ENCODE measurements at places on chromosomes 16 and 17. TPM values are rescaled to one million over a fixed set of nuclear protein-coding genes. Genes with fewer than 3 reads are reported as not detected.

Gene SBK1
- 19.2 TPM for total RNA-seq

Gene CEMP1
- 0.32 TPM for total RNA-seq

Gene HLF
- total RNA-seq: 1.5 TPM

Gene MYO15B
- 30.3 TPM for total RNA-seq

DNA sequence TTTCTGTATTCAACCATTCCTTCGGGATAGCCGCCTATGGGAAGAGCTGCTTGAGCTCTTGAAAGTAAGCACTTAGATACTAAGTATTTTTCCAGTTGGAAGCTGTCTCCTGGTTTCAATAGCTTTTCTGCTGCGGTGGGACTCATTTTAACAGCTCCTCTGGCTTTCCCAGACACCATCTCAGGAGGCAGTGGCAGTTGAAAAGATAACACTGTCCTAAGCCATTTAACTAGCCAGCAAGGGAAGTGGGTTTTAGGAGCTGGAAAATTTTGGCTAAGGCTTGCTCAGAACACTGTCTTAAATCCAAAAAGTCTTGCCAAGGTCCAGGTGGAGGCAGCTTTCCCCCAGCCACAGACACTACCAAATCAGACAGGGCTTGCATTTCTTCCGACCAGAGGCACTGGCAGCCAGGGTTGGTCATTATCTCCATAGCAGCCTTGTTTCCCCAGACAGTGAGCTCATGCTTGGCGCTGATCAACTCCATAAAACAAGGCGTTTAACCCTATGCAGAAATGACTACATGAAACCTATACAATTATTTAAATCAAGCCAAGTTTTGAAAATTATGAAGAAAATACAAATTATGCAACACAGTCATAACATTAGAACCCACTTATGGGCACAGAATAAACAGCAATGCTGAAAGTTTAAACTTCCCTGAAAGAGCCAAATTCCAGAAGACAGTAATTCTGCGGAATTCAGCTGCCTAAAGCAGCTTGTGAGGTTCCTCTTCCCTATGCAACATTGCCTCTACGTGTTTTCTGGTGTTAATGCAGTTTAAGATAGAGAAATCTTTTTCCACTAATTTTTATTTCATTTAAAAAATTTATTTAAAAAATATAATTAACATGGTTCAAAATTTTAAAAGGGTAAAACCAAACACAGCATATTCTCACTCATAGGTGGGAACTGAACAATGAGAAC lies 25.0 kb downstream of the GABARAPL2 start:
- DNase-seq: no peak

DNA sequence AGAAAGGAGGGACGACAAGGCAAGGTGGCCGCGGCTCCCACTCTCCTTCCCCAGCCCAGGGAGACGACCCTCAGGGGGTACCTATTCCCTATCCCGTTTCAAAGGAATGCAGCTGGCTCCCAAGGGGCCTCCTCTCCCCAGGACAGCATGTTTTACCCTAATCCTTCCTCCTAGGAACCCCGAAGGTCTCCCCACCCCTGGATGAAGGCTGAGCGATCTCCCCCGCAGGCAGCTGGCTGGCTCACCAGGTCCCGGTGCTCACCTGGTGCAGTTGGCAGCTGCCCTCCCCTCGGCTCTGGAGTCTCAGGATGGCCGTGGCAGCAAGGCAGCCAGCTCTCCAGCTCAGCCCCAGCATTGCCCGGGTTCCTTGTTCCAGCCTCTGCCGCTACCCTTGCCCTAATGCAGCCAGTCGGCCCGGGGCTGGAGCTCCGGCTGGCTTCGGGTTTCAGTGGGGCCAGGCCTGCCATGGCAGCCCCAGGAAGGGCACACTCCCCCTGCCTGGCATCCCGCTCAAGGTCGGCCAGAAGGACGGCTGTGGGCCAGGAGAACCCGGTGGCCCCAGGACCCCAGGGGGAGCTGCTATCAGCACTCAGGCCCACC lies 4.6 kb downstream of the CLUH start:
- DNase-seq: no peak

DNA sequence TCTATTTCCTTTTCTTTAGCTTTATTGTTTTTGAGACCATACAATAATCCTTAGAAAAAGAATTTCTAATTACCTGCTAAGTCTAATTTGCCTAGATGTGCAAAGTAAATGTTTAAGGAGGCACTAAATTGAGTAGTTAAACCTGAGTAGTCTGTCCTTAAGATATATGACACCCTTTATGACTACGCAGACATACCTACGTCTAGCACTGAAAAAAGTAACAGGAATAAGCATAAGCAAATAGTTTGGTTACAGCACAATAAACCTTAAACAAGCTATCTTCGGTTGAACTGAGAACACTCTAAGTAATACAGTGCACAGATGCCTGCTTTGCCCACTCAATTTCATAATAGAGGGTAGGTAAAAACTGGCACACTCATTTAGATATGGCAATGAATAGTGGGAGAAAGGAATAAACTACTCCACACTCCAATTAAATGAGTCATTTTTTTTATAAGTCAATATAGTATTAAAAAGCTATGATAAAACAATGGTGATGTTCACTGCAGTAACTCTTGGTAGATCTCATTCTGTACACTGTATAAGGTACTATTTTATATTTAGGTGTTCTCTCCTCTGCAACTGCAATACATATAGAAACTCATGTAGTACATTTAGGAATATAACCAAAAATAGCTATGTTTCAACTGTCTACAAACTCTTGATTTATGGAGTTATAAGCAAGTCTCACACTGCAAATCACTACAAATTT lies 19.7 kb upstream of the INTS2 start:
- DNase-seq: no peak

GRCh38 chr17:51132964-51133319 lies 12.3 kb upstream of the SPAG9 start:
- DNase-seq: no peak

GRCh38 chr16:84531671-84532111 lies 27.2 kb upstream of the MEAK7 start:
- DNase-seq: no peak

DNA sequence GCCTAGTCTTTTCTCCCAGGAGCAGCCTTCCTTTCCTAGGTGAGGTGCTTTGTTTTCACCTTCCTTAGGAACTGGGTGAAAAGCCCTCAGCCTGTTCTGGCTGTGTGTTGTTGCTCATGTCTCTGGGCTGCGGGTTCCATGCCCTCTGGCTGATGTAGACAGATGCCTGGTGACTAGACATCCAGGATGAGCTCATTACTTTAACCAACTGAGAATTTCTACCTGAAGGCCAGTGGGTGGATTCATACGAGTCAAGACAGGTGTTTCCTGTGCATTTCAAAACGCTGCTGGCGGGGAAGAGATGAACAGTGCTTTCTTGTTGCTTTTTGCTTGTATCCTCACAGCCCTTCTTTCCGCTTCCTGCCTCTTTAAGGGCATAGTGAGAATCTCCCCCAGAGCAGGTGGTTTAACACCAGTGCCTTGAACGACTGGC lies 22.3 kb downstream of the SAP30BP start:
- no peak for DNase-seq

Gene GAA
- total RNA-seq: 131 TPM

- no peak for DNase-seq
Measured at GRCh38 chr17:50037321-50038107, 18.4 kb upstream of the ITGA3 start.

DNA sequence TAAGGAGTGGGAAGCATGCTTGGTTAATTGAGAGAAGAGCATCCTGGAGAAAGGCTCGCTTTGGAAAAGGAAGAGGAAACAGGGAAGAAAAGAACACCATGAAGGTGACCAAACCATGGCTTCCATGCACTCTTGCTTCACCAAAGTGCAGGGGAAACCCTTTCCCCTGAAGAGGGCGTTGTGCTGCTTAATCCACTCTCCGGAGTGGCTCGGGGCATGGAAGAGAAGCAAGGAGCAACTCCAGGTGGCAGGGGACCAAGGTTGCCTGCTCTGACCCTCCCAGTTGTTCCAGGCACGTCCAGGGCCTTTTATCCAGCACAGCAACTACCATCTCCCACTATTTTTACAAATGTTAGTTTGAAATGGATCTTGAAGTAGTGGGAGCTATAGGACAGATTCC lies 108.1 kb downstream of the STX8 start:
- no peak for DNase-seq

DNA sequence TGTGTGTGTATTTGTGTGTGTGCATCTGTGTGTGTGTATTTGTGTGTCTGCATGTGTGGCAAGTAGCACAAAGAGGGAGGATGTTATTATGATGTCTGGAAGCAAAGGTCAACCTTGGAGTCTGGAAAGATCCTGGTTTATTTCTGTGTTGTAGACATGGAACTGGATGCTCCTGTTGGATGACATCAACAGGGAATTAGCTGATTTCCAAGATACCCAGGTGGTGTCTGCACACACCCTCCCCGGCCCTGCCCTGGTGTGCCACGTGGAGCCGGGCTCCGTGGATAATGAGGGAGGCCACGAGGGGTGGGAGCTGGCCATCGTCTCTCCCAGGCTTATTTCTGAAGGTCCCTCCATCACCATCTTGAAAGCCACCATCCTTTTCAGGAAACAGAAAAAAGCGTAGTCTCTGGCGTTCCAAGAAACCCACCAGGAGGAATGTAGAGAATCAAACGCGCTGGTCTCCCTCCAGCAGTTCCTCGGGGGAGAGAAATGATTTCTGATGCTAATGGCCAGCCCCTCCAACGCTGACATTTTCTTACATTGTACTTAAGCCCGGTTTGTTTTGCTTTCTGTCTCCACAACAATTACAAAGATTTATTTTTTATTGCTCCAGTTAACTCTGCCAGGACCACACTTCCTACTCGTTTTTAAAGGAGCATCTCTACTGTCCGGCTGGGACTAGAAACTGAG lies 93.3 kb downstream of the FOXL1 start:
- DNase-seq: no peak

Gene CCDC144A
- 0.20 TPM for total RNA-seq

GRCh38 chr17:77865112-77865611 lies 93.3 kb upstream of the TNRC6C start:
- DNase-seq: no peak

GRCh38 chr16:88867581-88868246 lies 1.3 kb upstream of the PABPN1L start:
- no peak for DNase-seq

- no peak for DNase-seq
Measured at GRCh38 chr16:4572715-4573114, 16.6 kb downstream of the C16orf96 start.

GRCh38 chr16:30352488-30353401 lies 2.4 kb downstream of the CD2BP2 start:
- no peak for DNase-seq

GRCh38 chr17:37283414-37283961 lies 92.3 kb upstream of the C17orf78 start:
- DNase-seq: no peak

Gene USP6
- 0.10 TPM for total RNA-seq

- peak; percentile 28 for DNase-seq
Measured at GRCh38 chr16:70253291-70254106, 1.8 kb upstream of the EXOSC6 start.

GRCh38 chr17:41308251-41308917 lies 725 bp downstream of the KRTAP16-1 start:
- DNase-seq: no peak

Gene LITAFD
- not detected for total RNA-seq

- no peak for DNase-seq
Measured at GRCh38 chr16:58733248-58733670, 857 bp downstream of the GOT2 start.

DNA sequence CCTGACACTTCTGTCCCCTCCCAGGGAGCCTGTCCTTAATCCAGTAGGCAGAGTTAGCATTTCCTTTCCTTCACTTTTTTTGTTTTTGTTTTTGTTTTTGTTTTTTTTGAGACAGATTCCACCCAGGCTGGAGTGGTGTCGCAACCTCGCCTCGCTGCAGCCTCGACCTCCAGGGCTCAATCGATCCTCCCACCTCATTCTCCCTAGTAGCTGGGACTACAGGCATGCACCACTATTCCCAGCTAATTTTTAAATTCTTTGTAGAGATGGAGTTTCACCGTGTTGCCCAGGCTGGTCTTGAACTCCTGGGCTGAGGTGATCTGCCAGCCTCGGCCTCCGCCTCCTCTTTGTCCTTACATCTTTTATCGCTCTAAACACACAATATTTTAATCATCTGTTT lies 4.0 kb downstream of the NHERF1 start:
- DNase-seq: no peak

GRCh38 chr17:49183341-49183740 lies 27.0 kb downstream of the GNGT2 start:
- no peak for DNase-seq

DNA sequence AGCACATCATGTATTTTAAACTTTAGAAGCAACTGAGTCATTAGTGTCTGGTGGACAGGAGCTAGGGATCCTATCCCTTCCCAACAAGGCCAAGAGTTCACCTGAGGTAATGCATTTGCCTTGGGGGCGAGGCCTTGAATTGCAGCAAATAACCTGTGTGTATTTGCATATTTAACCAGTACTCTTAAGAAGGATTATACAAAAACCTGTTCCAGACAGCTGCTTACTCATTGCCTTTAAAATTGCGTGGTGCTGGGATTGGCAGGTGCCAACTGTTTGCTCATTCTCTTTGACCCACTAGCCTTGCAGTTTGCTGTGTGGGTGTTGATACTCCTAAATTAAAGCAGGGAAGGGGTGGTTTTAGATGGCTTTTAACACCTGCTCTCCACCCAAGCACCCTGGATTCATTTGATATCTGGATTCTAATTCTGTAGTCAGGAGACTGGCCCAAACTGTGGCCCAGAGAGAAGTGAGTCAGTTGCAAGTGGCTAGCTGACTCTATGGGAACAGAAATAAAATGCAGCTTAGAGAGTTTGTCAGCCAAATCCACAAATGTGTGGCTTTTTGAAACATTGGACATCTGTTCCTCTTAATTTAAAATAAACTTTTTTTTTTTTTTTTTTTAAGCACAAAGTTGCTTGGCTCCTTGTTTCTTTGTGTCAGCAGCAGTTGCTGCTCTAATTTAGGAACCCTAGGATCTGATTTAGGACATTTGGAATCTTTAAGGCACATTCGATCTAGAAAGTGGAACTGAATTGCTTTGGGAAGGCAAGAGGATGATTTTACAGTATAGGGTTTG lies 46.9 kb downstream of the TUBD1 start:
- DNase-seq: peak; percentile 90

Data from HCT116 (cell line).